ENCODE measurements at places on chromosomes 16 and 17.

- no peak for DNase-seq
These were observed 14.2 kb downstream of the CLCN7 start for GRCh38 chr16:1460602-1461138.

- DNase-seq = no peak
These were observed 26.9 kb downstream of the CPSF4L start for GRCh38 chr17:73234736-73235135.

DNA sequence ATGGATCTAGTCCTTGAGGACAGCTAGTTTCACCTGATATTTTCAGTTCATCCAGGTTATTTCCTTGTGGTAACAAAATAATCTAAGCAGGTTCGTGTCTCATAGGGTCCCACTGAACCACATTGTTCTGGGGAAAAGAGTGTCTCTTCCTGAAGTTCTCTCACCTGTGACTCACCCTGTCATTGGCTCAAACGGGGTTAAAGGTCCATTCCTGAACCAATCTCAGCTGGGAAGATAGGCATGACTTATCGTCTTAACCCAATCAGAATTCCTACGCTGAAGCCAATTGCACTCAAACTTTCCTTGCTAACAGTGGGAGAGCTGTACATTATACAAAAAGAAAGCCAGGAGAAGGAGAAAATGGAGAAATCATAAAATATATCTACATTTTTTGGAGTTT, 475.8 kb downstream of the TOX3 start:
- DNase-seq = no peak

DNA sequence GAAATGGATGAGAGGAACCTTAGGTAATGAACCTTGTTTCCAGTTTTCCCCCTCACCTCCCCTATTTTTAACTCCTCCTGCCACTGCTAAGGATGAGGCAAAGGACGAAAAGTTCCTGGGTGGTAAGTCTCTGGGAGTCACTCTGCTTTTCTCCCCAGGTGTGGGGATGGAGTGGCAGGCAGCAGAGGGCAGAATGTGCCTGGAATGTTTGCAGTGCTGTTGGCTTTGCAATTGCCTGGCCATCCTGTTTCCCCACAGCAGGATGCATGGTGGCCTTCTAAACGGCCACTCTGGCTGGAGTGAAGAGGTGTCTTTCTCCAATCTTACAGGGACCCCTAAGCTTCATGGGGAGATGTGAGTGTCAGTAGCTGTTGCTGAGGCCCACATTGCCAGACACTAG, 432.5 kb upstream of the ZFHX3 start:
- no peak for DNase-seq

GRCh38 chr17:4858882-4859260, 25.7 kb downstream of the MINK1 start:
- peak; percentile 81 for DNase-seq

DNA sequence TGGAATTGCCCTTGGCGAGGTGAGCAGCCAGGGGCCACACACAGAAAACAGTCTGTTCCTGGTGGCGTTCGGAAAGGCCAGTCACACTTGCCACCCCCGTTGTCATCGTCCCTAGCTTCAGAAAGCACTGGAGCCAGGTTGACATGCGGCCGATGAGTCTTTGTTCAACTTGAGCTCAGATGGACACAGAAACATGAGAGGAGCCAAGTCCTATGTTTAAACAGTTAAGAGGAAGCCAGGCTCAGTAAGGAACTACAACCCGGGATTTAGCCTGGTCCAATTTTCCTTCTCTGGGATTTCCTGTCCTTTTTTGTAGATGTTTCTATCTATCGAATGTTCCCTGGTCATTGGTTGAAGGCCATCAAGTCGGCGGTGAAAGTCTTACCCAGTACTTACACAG, 19.5 kb downstream of the SALL1 start:
- DNase-seq = no peak

DNA sequence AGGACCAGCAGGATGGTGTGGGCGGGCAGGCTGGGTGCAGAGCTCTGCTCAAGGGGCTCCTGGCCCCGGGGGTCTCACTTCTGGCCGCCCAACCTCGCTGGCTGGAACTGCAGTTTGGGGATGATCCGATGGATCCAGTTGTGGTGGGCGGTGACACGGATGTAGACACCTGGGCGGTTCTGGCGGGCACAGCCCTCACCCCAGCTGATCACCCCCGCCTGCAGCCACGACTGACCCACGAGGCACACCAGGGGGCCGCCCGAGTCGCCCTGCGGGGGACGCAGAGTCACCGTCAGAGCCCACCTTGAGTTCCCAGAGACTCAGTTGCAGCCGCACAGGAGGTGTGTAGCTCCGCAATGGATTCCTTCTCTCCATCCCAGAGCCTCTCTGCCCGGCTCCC, 7.5 kb downstream of the PRSS27 start:
- no peak for DNase-seq

GRCh38 chr17:56478836-56479447, 114.6 kb upstream of the NOG start:
- no peak for DNase-seq

DNA sequence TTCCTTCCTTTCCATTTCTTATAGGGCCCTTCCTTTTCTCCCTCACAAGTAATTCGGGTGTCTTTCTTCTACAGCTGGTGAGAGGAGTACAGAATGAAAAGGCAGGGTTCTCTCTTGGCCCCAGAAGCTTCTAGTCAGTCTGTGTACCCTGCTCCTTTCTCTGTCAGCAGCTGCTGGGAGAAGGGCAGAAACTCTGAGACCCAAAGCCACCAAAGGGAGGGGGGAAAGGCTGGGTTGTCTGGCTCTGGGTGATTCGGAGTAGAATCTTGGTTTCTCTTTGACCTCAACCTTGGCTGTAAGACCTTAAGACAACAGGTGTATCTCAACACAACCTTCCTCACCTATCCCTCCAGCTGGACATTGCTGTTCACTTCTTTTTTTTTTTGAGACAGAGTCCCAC, 3.3 kb upstream of the NR1D1 start:
- no peak for DNase-seq

DNA sequence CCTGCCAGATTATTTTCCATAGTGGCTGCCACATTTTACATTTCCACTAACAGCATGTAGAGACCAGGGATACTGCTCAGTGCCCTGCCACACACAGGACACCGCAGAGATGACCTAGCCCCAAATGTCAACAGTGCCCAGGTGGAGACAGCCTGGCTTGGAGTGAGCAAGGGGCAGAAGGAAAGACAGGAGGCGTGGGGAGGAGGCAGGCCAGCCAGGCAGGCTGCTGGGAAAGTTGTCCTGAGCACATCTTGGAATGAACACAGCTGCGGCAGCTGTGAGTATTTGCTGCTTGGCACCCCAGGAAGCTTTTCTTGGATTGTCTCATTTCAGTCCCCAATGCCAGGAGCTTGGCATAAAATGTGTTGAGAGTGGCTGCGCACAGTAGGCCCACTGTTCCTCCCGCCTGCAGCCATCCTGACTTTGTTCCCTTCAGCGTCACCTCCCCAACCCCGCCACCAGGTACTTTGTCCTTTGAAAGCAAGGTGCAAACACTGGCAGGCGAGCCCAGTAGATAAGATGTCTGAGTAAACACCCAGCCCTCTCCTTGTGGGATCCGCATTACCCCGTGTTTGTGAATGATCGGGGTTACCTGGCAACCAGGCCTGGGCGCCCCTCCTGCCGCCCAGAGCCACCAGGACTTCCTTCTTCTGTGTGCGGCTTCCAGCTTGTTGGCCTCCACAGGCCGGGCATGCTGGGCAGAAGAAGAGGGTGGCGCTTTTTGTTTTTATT, 114.0 kb downstream of the CMIP start:
- peak; percentile 69 for DNase-seq

DNA sequence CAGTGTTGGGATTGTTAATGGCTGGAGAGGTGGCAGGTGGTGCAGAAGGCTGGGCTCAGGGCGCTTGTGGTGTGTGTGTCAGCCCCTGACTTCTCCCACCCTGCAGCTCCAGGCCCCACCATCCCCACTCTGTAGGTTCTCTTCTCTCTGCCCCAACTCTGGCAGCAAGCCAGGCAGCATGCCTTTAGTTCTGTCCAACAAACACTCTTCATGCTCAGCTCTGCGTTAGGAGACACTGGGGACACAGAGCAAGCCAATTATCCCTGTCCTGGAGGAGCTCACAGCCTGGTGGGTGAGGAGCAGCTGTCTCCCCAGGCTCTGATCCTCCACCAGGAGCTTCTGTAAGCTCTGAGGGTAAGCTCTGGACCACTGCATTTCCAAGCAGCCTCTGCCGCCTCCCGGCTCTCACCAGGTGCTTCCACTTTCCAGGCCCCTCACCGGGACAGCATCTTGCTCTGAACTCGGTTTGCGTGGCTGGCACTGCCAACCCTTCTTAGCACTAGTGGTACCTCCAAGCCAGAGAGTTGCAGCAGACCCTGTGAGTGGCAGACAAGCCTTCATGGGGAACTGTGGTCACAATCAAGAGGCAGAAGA, 34.3 kb upstream of the WSCD1 start:
- no peak for DNase-seq

DNA sequence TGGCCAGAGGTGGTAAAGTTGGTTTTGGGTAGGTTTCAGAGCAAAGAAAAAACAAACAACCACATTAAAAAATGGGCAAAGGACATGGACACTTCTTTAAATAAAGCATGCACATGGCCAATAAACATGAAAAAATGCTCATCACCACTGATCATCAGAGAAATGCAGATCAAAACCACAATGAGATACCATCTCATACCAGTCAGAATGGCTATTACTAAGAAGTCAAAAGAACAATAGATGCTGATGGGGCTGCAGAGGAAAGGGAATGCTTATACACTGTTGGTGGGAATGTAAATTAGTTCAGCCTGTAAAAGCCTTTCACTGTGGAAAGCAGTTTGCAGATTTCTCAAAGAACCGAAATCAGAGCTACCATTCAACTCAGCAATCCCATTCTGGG, 598.4 kb upstream of the SOX9 start:
- no peak for DNase-seq

- DNase-seq = no peak
These were observed 53.5 kb downstream of the STX8 start for GRCh38 chr17:9522074-9522473.

DNA sequence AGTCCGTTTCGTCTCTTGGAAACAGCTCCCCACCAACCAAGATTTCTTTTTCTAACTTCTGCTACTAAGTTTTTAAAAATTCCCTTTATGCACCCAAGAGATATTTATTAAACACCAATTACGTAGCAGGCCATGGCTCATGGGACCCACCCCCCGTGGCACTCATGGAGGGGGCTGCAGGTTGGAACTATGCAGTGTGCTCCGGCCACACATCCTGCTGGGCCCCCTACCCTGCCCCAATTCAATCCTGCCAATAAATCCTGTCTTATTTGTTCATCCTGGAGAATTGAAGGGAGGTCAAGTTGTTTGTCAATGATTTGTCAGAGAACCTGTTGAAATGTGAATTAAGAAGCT, 48.2 kb downstream of the IL21R start:
- DNase-seq = no peak

DNA sequence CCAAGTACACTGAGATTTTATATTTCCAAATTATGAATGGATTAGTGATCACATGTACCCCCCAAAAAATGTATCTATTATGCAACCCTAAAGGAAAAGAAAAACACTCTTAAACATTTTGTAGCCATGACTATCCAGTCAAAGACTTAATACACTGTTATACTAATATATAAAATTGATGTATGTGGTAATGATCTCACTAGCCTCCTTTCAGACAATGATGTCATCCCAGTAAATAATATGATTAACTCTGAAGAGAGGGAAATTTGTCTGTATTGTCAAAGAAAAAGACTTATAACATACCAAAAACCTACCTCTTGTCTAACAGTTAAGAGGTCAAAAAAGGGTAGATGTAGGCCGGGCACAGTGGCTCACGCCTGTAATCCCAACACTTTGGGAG, 80.7 kb downstream of the USP32 start:
- no peak for DNase-seq

DNA sequence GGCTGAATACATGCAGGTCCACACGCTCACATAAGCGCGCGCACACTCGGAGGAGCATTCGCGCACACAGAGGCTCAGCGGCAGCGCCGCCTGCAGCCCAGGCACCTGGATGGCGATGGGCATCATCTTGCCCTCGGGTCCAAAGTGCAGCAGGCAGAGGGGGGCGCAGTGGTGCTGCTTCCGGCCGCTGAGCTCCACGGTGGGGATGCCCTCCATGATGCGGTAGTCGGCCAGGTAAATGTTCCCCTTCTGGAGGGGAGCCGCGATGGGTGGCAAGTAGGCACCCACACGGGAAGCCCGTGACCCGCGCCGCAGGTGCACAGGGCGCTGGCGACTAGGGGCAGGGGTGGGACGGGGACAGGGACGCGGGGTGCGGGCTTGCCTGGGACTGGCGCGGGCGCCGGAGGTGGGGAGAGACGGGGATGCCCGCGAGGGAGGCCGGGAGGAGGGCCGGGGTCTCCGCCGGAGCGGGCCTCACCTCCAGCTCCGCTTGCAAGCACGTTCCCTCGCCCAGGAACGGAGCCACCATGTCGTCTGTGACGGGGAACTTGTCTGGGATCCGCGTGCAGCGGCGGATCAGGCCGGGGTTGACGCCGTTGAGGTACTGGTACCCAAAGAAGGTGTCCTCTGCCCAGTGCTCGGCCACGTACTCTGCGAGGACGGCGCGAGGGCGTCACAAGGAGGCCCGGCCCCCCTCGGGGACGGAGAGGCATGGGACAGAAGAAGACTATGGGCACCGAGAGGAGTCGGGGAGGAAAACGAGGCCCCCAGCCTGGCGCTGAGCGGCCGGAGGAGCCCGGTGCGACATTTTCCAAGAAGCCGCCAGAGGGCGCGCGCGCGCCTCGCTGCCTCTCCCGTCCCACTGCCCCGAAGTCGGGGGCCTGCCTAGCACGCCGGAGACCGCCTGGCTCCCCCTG, 8.0 kb downstream of the ALOX12B start:
- DNase-seq = peak; percentile 73

DNA sequence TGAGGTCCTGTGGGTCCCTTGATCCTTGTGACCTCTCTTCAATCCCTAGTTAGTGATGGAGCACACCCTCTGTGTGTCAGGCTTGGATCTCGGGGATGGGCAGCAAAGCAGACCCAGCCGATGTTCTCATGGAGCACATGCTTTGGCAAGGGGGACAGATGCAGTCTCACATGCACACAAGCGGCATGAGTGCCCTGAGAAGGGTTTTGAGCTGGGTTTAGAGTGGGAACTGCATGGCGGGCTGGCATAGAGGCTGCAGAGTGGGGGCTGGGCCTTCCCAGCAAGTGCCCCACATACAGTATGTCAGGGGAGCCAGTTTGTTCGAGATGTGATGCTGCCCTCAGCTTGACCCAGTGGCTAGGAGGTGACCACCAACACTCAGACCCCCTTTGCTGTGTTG, 41.6 kb downstream of the B9D1 start:
- no peak for DNase-seq

DNA sequence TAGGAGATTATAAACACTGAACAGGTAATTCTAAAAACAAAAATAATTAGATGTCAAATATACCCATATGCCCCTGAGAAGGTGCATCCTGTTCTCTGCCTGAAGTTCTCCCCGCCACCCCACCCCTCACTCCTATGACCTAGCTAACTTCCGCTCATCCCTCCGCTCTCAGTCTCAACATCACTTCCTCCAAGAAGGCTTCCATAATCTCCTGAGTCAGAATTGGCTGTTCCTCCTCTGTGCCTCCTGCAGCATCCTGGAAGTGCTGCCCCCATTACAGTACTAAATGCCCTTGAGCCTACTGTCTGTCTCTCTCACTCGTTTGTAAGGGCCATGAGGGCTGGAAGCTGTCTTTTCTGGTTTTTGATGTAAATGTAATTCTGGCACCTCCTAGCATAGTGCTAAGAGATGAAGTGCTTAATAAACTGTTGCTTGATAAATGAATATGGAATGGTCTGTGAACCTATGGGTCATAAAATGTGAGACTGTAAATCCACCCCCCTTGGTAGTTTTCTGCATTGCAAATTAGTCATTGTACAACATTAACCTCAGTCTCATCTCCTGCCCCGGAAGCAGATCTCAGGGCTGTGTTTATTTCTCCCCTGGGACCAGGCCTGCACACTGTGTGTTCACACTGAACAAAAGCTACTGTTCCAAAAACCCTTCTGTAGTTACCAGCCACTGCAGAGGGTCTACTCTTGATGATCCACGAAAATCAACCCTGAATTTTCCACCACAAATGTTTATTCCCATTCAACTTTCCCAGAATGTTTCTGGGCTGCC, 3.9 kb upstream of the MYO1D start:
- DNase-seq = no peak
